ENCODE measurements at places on chromosomes 11 and 22.
A peak's percentile ranks its signal among the peaks of the same experiment; 100 is the strongest.

GRCh38 chr11:2376751-2377451 lies at the start of gene CD81:
Gene CD81, plus strand, starts transcription at chr11:2377310. Its CDS starts 240 bp downstream, at chr11:2377550.
- DNase-seq = no peak

DNA sequence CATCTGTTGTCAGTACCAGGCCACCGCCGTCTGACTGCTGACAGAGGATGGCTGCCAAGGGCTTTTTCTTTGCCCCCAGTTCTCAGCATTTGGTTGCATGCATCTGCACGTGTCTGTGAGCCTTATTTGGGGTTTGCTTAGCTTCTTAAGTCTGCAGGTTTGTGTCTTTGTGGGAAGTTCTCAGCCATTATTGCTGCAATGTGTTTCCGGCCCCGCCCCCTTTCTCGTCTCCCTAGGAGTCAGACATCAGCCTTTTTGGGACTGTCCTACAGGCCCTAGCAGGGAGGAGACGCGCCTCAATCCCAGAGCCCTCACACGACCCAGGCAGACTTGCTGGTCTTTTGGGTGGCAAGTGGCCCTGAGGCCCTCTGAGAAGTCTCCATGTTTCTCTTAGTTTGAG lies 8.0 kb downstream of the MOB2 start:
- DNase-seq = no peak

GRCh38 chr11:67664213-67664585 lies 10.2 kb downstream of the ALDH3B2 start:
- DNase-seq = no peak

DNA sequence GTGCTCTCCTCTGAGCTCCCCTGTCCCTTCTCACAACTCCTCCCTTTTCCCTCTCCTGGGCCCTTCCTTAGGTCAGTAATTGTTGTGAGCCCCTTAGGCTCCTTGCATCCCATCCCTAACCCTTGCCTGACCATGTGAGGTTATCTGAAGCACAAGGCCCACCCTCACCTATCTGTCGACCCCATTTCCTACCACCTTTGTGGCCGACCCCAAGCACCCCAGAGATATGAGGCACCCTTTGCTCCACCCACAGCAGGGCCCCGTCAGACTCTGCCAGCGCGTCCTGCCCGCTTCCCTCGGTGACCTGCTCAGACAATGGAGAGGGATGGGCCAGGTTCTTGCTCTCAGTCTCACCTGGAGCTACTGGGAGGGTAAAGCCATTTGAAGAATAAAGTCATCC lies 1.3 kb downstream of the GNG3 start:
- peak; percentile 54 for DNase-seq

DNA sequence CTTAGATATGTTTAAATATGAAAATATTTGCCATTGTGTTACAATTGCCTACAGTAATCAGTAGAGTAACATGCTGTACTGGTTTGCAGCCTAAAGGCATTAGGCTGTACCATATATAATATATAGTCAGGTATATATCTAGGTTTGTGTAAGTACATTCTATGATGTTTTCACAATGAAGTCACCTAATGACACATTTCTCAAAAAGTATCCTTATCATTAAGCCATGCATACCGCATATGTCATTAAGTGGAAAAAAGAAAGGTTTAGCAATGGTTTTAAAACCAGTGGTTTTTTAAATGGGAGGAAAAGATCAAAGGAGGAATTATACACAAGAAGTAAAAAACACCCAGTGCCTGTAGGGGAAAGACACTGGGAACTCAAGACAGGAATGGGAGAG lies 122.7 kb downstream of the RBFOX2 start:
- DNase-seq = no peak

Measured in mucosa of gallbladder (tissue), 1 donor.